ENCODE measurements at places on chromosomes 5 and 9.

DNA sequence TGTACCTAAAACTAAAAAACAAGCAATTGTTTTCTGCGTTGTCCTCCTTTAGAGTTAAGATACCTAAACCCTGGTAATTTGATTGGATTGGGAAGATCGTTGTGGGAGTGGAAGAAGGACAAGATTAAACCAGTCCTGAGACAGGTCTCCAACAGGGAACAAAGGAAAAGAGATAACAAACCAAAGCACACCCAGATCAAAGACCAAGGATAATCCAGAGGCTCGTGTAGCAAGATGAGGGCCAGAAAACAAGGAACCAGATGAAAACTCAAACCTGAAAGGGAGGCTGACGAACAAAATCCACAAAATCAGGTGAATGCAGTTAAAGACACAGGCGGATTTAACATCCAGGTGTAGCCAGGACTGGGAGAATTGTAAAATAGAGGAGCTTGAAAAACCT, 618.1 kb downstream of the SLCO4C1 start:
- no peak for DNase-seq

GRCh38 chr5:75275756-75276155, 39.1 kb upstream of the ANKRD31 start:
- no peak for DNase-seq

DNA sequence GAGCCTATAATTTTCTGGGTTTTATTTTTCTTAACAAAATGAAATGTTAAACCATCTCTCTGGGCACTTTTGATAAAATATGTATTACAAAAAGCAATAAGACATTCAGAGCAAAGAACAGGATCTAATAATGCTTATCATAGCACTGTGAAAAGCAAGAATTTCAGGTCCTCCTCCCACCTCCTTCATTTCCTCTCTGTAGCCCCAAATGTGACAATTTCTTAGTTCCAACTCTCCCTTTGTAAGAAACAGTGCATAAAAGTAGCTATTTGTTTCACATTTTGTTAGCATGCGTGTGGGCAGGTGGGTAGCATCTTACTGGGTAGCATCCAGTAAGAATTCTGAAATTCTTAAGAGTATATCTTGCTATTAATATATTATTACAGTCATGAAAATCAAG, 130.9 kb upstream of the RASA1 start:
- no peak for DNase-seq

- peak; percentile 86 for DNase-seq
These were observed 27.8 kb downstream of the NFIL3 start for GRCh38 chr9:91395553-91396471.

GRCh38 chr5:39547553-39548154, 122.9 kb upstream of the DAB2 start:
- DNase-seq = peak; percentile 60

DNA sequence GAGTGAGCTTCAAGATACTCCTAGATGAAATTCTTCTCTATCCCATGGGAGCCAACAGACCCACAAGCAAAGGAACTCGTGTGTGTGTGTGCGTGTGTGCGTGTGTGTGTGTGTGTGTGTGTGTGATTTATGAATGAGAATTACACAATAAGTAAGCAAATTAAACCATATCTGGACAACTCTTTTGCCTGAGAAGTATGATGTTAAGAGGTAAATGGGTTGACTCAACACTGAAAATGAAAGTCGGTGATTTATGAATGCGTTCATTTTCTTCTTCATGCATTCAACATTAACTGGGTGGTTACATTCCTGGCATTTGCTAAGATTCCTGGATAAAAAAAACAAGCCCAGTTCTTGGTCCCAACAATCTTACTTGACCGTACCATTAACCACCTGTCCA, 171.3 kb upstream of the ZNF462 start:
- no peak for DNase-seq

- no peak for DNase-seq
These were observed 51.9 kb downstream of the IPPK start for GRCh38 chr9:92617951-92618510.

DNA sequence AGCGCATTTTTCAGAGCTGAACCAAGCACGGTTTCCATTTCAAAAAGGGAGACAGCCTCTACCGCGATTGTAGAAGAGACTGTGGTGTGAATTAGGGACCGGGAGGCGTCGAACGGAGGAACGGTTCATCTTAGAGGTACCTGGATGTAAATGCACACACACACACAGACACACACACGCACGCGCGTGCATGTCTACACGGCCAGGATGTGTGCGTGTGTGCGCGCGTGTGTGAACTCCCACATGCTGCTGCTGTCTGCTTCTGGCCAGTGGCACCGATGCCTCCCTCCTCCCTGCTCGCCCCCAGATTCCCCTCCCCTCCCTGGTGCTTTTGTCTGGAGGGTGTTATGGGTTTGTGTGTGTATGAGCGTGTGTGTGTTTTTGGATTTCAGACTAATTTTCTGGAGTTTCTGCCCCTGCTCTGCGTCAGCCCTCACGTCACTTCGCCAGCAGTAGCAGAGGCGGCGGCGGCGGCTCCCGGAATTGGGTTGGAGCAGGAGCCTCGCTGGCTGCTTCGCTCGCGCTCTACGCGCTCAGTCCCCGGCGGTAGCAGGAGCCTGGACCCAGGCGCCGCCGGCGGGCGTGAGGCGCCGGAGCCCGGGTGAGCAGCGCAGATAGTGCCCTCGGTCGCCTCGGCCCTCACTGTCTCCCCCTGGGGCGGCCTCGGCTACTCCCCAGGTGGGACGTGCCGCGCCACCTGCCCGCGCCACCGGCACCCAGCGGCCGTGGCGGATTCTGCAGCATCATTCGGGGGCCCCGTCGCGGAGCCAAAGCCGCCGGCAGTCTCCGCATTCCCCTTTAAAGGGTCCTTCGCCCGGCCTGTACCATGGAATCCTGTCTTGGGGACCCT, at the start of gene NTRK2:
Gene NTRK2 (plus strand): TSS at position 442 of the 850 bp plus-strand sequence. CDS start 1,020 bp downstream, outside the sequence.
- no peak for DNase-seq

GRCh38 chr5:58107704-58108103, 352.2 kb downstream of the PLK2 start:
- DNase-seq = peak; percentile 14

- no peak for DNase-seq
These were observed 56.7 kb upstream of the CLINT1 start for GRCh38 chr5:157915638-157916037.

DNA sequence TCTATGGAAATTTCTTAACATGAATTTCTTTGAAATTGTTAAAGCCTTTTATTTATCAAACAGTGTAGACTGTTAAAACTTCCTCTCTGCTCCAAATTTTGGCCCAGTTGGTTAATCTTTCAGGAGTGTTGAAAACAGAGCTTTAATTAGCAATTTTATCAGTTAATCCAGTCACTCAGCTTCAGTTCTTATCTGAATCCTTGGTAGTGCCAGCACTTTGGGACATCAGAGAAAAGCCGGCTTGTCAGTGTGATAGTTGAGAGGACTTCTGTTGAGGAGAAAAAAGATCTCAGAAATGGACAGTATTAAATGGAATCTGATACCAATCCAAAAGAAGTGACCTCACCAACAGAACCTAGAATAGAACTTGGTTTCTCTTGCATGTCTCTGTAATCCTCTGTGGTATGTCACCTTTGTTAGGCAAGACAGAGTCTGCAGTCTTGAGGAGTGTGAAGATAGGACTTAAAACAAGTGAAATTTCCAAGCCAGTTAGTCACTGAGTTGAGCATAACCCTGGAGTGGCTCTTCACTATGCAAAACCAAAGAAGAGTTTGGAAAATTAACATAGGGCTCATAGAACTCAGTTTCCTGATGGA, 251.8 kb downstream of the NNT start:
- no peak for DNase-seq

DNA sequence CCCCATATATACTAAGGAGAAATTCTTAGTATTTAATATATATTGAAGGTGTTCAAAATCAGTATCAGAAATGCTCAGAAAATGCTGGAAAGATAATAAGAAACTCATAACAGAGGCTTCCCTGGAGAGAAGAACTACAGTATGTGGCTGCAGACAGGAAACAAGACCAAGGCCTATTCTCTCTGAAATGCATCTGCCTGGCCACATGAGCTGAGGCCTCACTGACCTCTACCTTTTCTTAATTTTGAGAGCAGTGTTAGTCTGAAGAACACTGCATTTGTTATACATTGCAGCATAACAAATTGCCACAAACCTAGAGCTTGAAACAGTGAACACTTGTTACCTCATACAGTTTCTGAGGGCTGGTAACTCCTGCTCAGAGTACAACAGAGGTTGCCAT, 133.4 kb upstream of the SPEF2 start:
- DNase-seq = no peak

DNA sequence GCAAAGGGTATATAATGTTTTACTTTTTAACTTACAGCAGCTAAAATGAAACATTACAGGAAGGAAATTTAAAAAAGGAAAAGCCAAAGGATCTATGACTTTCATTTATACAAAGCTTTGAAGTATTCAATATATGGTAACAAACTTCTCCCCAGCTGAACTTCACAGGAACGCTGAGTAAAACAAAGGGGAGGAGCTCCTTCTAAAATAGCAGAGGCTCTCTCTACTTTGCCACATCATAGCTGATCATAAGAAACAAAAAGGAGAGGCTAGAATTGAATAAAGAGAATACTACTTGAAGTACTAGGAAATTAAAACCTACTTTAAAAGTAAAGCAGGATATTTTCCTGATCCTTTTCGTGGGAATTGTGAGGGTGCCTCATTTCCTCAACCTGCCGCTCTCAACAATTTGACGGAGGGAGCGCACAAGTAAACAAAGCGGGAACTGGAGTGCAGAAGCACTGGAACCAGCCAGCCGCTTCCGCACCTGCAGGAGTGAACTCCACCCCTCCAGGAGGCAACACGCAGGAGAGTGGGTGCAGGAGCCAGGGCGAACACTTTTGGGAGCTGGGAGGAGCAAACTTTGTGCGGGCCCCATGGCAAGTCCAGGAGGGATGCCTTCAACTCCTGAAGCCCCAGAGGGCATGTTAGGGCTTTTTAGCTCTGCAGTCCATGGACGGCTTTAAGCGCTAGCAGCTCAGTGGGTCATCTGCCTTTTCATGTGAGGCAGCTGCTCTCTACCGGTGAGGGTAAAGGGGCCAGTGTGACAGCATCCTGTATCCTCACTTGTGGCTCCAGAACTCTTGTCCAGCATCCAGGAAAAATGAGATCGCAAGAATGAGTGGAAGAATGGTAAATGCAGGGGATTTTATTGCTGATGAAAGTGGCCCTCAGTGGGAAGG, 757.4 kb downstream of the PTPRD start:
- no peak for DNase-seq

DNA sequence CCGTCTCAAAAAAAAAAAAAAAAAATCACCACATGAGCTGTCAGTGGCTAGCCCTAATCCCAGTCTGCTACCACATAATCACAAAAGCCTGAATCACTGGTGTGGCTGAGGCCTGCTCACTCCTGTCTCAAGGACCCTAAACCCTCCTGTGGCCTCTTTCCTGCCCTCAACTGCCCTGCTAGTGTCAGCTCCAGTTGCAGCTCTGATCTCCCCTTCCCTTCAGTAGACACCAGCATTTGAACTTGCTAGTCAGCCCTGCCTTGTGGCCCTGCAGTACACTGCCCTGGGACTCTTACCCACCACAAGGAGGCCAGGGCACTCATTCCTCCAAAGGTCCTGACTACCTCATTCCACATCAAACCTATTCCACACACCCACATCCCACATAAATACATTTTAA, 9.5 kb upstream of the P4HA2 start:
- peak; percentile 78 for DNase-seq

GRCh38 chr5:69075522-69076179, 18.2 kb upstream of the SLC30A5 start:
- DNase-seq = no peak

DNA sequence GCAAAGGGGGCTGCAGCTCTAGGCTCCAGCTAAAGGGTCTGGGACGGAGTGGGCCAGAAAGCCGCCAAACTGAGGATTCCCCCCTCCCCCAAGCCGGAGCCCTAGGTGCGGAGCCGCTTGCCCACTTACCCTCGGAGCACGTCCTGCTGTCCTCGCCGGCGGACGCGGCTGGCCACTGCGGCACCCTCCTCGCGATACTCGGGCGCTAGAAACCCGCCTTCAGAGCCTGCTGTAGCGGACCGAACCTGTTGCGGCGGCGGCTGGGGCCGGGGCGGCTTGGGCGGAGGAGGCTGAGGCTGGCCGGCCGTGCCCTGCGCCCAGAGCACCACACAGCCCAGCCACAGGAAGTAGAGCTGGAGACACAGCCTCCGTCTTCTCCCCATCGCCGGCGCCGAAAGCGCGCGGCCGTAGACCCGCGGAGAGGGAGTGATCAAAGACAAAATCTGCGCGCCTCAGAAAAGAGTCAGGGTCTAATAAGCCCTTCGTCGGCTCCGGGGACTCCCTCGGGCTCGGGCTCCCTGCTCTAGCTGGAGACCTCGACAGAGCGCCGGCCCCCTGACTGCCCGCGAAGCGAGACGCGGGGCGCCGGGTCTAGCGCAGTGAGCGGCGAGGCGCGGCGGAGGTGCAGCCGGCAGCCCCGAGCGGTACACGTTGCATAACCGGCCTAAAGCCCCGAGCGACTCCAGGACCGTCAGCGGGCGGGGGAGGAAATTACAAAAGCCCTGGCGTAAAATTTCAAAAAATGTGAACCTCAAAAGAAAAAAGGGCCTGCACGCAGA, 635 bp downstream of the FBN2 start:
- peak; percentile 77 for DNase-seq

GRCh38 chr9:131237931-131238401, 38.3 kb downstream of the FAM78A start:
- peak; percentile 50 for DNase-seq

DNA sequence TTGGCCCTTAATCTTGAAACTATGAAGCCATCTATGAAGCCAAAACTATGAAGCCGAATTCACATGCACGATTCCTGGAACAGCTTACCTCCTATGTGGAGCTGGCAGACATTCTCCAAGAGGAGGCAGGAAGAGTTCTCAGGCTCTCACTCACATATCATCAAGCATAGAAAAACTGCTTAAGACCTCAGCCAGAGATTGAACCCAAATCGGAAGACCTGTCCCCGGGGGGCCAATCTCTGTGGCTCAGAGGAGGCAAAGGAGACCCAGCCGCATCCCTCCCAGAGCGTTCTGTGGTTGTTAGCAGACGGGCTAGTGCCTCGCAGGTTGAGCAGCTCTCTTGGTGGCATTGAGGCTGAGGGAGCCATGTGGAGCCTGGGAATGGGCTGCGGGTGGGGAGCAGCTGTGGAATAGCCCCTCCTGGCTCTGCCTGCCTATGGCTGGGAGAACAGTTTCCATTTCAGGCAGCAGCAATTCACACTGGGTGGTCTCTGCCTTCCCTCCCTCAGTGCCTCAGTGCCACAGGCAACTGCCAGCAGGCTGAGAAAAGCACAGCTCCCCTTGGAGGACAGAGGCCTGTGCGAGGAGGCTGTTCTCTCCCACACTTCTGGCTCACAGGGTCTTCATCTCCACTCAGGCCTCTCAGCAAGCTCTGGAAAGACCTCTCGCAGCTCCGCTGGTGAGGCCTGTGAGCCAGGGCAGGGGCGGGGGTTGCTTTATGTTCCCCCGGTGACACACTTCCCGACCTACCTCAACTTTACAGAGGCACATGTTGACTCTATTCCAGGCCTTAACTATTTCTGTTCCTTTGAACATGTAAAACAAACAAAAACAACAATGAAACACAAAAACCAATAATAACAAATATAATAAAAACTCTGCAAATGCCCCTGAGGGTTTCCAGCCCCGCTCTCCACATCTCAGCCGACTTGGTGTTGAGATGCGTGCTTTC, 17.4 kb upstream of the TMEM174 start:
- no peak for DNase-seq

- DNase-seq = no peak
These were observed 696.5 kb upstream of the CDH9 start for GRCh38 chr5:27734838-27735237.

- peak; percentile 35 for DNase-seq
These were observed 172.3 kb downstream of the GNA14 start for GRCh38 chr9:77475641-77476473.
